ENCODE measurements at places on chromosomes 6 and 20. TPM values are rescaled to one million over a fixed set of nuclear protein-coding genes. Genes with fewer than 3 reads are reported as not detected.

- no peak for DNase-seq
Measured at GRCh38 chr6:116385459-116385802, 14.7 kb downstream of the DSE start.

DNA sequence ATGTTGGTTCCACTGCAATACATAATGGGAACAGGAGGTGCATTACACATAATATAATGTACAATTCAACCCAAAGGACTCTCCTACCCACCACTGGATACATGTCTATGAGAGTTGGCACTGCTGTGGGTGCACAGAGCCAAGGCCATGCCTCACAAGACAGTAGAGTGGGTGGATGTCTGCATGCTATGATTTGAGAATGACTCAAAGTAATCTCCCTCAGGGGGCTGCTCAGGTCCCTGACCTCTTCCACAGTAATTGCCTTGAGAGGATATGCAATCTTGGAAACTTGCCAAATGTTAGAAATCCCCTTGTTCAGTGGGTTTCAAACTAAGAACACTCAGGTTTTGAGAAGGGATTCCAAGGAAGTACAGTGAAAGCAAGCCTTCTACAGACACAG, 79.0 kb downstream of the ANKEF1 start:
- DNase-seq: no peak

GRCh38 chr20:5526516-5526915, 209.8 kb upstream of the PROKR2 start:
- DNase-seq: no peak

- peak; percentile 33 for DNase-seq
Measured at GRCh38 chr6:2505624-2506023, 245.1 kb downstream of the MYLK4 start.

DNA sequence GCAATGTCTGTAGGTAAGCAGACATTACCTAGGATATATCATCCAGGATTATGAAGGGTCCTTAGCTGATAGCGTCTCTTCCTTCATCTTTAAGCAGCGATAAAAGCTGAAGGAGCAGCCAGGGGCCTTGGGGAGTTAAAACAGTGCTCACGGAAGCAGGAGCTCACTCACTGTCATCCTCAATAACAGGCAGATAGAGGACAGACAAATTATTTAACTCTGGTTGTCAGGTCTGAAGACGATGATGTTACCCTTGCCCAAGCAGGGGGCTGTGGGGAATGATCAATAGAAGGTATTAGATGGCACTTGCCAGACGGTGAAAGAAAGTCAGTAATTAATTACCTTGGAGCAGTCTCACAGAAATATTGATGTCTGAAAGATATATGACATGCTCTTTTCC, 12.6 kb upstream of the SPATS1 start:
- DNase-seq: no peak

GRCh38 chr6:134094441-134094840, 42.0 kb upstream of the SLC2A12 start:
- DNase-seq: no peak

DNA sequence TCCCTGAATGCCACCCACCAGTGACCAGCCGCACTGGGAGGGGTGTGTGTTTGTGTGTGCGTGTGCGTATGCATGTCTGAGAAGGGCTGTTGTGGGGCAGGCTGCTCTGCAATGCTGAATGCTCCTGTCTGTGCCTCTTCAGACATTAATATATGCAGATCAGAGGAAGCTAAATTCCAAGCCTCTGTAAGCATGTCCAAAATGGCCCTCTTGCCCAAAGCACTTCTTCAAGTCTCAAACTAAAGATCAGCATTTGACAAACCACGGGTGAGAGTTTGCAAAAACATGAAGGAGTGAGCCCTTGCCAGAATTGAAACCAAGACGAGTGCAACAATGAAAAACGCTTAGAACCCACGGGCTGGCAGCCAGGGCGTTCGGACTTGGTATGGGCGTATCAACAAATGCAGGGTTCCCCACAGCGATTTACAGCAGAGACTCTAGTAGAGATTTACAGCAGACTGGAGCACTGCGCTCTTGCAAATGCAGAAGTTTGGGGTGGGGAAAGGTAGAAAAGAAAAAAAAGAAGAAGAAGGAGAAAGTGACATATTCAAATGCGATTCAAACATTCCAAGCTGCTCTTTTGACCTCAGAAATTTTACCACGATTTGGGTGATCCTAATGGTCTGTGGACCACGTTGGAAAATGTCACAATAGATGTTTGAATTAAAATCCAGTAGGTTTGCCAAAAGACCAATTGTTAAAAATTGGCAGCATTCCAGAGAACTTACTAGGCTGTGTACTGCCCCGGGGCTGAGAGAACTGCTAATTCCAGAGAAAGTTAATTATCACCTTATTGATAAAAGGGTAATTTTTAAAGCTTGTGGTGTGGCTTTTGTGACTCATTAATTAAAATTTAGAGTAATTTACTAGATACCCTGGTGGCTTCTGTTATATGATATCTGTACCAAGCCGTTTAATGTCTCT, 3.5 kb downstream of the SCML4 start:
- no peak for DNase-seq

- no peak for DNase-seq
Measured at GRCh38 chr6:138440758-138441357, 36.8 kb downstream of the HEBP2 start.

GRCh38 chr6:139010674-139011073, 17.9 kb upstream of the ABRACL start:
- no peak for DNase-seq

GRCh38 chr6:108080010-108080780, 5.7 kb upstream of the OSTM1 start:
- DNase-seq: no peak

- no peak for DNase-seq
Measured at GRCh38 chr6:404685-405423, 13.3 kb downstream of the IRF4 start.

DNA sequence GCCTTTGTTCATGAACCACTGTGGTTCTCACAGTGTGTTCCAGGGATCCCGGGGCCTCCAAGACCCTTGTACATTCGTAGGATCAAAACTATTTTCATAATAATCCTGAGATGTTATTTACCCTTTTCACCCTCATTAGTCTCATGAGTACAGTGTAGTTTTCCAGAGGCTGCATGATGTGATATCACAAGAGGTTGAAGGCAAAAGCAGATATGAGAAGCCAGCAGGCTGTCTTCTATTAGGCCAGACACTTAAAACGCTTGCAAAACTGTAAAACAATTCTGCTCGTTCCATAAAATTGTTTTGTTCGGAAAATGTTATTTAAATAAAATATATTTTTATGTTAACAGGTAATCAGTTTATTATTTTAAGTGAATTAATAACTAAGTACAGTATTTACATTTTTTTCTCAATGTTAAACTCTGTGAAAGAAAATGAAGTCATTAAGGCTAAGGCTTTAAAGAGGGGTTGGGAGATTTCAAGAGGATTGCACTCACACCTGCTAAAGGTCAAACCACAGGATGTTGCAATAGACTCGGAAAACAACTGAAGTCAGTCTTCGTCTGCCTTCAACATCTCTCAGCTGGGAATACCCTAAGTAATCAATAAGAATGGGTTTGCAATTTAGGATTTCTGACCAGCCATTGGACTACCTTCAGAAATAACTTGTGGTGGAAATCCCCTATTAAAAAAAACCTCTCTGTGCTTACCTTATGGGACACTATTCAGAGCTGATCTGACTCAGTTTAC, 474.2 kb downstream of the KIF16B start:
- no peak for DNase-seq

DNA sequence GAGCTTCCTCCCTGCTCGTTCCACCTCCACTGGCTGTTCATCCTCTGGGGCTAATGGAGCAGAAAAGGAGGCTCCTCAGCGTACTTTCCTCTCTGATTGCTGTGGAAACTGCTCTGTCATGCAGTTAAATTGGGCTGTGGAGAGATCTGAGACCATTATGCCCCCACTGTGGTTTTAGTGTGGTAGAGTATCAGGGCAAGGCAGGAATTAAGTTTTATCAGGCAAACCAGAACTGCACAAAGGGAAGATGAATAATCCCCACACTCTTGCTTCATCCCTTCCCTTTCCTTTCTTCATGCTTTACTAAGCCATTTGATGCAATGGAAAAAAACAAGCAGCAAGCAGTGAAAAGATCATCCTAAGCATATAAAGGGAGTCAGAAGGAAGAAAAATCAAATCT, 11.9 kb upstream of the ME1 start:
- no peak for DNase-seq

DNA sequence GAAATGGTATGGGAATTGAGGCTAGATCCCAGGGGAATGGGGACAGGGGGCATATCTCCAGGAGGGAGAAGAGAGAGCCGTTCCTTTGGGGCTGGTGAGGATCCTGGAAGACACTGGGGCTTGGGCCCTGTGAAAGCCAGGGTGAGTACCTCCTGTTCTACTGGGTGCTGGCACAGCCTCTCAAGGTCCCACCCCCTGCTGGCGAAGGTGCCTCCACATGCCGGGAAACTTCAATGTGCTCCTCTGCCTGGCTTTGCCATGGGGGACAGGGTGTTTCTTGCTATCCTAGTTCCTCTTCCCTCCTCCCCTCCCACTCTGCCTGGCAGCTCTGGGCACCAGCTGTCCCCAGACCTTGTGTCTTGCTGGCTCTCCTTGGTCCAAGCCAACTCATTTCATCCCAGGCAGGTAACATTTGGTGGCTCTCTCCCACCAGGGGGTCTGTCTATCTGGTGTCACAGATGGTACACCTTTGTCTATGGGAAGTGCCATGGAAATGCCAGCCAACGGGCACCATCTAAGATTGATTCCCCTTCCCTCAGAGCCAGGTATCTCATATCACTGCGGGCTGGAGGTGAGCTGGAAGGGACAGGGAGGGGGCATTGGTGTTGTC, 56.8 kb downstream of the MDGA1 start:
- DNase-seq: no peak

Gene FAM83C
- total RNA-seq: not detected

Gene RGS17
- 11.5 TPM for total RNA-seq

Gene TINAG
- not detected for total RNA-seq

Gene MUCL3
- total RNA-seq: not detected

Gene IRF4
- 0.37 TPM for total RNA-seq

Gene SNX5
- total RNA-seq: 43.2 TPM

Gene HLA-DMB
- total RNA-seq: not detected

Gene MDC1
- total RNA-seq: 50.4 TPM
